ENCODE measurements at places on chromosomes 1 and 21.

DNA sequence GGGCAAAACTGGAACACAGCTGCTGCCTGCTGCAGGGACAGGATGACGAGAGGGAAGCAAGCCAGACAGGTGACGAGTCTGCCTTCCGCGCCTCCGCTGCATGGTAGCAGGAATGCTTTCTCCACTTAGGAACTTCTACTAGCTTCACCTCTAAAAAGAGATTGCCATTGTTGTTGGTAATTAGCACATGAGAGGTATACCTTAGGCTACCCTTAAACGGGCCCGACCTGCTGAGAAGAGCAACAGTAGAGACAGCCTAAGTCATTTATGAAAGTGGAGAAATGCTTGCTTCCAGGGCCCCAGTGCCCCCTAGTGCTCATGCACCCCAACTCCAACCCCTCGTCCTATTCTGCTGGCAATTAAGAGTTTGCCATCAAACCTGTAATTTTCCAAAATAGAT lies 96.9 kb upstream of the AKT3 start:
- DNase-seq = no peak

DNA sequence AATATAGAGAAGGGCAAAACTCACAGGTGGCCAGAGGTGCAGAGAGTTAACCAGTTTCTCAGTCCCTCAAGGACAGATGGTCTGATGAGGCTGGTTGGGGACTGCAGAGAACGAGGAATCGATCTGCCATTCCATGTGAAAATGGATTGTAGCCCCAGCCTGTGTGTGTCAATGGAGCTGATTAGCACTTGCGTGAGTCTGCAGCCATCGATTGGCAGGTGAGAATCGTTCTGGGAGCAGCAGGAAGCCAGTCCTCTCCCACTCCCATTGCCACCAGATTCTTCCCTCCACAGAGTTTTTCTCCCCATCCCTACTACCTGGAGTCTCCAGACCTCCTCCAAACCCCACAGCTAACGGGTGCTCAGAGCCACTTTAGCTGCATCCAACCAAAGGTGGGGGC lies 18.3 kb upstream of the PSMB2 start:
- DNase-seq = no peak

GRCh38 chr1:189350983-189351616 lies 1126.6 kb downstream of the BRINP3 start:
- no peak for DNase-seq

- DNase-seq = no peak
Measured at GRCh38 chr1:198246337-198246736, 89.5 kb downstream of the NEK7 start.

GRCh38 chr1:210446479-210446878 lies 117.8 kb downstream of the HHAT start:
- DNase-seq = peak; percentile 20

GRCh38 chr21:42156690-42157605 lies 62.0 kb upstream of the ABCG1 start:
- no peak for DNase-seq

DNA sequence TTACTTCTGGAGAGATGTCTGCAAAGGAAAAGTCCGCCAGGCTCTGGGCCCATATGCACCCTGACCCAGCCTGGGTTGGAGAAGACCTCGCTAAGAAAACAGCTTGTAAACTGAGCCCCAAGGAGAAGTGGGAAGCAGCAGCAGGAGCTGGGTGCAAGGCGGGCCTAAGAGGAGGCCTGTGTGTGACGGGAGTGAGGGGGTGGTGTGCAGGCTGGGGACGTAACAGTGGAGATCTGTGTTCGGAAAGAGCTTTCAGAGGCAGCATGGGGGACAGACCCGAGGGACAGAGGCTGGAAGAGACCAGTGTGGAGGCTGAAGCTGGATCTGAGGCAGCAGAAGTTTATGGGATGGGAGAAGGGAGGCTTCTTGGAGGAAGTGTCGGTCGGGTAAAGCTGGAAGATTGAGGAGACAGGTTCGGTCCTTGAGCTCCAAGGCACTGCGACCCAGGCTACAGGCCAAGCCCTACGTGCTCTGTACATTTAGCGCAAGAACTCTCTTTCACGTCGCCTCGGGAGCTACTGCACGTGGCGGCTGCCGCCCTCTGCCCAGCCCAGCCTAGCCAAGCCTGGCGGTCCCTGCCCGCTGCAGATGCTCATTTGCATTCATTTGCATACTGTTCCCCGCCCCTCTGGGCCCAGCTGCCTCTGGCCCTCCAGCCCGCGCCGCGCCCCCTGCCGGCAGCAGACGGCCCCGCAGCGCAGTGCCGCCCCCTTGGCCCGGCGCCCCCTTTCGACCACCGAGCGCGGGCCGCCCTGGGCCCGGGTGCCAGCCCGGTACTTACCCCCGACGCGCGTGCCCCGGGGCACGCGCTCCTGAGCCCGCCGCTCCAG lies 6.3 kb downstream of the HPCA start:
- DNase-seq = no peak

GRCh38 chr1:34619256-34619655 lies 135.6 kb upstream of the GJB5 start:
- DNase-seq = no peak

DNA sequence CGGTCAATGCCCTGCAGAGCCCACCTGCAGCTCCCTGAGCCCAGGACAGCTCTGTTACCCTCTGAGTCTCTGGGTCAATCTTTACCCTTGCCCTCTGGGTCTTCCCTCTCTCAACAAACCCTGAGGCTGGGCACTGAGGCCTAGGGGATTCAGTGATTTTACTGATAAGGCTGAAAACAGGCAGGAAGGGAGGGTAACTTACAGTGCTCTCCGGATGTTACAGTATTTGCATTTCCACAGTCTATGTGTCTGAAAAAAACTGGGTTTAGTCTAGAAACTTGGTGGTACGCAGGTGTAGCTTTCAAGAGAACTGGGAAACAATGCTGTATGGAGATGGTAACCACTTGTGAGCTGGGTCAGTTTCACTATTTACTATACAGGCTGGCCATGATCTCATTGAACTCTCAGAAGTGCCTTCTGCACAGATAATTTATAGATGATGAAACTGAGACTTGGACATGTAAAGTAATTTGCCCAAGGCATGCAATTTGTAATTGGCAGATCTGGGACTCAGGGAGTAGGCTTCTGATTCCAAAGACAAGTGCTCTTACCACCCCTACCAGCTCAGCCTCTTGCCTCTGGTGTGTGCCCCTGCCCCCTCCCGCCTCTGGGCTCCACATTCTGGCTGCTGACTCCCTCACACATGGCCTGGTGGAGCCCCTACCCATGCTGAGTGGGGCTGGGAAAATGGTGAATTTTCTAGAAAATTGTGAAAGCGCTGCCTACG lies 48.8 kb downstream of the TENT5C start:
- DNase-seq = no peak

GRCh38 chr21:25487046-25487594 lies 120.2 kb downstream of the MRPL39 start:
- no peak for DNase-seq

GRCh38 chr1:9758559-9759121 lies 65.1 kb downstream of the CLSTN1 start:
- no peak for DNase-seq

DNA sequence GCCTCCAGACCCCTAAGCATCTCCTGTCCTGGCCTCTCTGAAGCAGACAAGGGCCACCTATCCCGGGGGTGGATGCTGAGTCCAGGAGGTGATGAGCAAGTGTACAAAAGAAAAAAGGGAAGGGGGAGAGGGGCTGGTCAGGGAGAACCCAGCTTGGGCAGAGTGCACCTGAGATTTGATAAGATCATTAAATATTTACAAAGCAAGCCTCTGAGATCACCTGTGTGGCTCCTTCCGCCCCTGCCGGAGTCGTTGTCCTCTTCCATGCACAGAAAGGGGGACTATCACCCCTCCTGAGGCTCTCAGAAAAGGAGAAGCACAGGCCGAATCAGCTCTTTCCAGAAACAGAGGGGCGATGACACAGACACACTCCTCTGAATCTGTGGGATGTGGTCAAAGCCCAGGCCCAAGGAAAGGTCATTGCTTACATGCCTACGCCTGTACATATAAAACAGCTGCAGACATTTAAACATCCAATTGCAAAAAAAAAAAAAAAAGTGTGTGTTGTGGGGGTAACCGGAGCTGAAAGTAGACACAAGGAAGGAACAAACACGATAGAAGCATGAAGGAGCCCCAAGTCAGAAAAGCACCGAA lies 30.9 kb downstream of the PRSS38 start:
- DNase-seq = no peak

GRCh38 chr1:11600836-11601235 lies 53.4 kb downstream of the FBXO2 start:
- no peak for DNase-seq

DNA sequence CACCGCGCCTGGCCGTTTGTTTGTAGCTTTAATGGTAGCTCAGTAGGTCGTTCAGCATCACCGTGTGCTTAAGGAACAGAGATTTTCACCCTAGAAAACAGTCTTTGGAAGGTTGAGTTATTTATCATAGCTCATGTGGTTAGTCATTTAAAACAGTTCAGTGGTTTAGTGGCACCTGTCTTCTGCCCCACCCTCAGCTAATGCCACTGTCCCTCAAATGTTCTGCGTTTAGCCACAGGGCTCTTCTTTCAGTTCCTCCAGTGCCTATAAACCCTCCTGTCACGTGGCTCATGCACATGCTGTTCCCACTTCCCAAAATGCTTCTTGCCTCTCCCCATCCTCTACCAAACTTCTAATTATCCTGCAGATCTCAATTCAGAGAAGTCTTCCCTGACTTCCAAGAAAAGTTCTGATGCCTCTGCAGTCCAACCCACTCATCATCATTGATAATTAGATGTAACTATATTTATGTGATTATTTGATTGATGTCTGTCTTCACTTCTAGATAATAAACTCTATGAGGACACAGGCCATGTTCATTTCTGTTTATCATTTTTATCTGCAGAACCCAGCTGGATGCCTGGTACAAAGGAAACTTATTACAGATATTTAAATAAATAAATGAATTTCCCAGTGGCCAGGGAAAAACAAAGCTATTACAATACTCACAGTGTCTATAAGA lies 14.4 kb upstream of the DIPK1A start:
- no peak for DNase-seq

DNA sequence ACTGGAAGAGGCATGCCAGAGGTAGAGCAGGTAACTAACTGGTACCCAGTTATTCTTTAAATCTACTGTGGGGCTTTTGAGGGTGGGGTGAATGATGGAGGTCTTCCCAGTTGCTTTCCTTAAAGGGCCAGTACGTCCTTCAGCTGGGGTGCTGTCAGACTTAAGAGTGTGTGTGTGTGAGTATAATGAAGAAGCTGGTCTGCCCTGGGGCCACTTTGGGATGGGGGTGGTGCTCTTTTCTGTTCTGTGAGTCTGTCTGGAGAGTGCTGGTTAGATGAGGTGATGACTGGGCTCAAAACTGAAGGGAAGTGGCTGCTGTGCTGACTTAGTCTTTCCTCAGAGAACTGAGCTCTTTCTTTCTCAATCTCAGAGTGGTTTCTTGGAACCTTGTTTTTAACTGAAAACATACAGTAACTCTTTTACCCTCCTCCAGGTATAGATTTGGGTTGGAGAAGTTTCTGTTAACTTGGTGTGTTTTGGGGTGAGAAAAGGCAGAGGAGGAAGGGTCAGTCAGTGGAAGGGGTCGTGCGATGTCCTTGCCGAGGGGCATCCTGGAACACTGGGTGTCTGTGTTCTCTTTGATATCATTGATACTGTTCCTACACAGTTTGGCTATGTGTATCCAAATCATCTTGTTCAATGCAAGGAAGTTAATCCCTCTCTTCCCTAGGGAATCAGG lies 746 bp downstream of the MACF1 start:
- peak; percentile 47 for DNase-seq

- no peak for DNase-seq
Measured at GRCh38 chr1:110457206-110457605, 6.3 kb downstream of the PROK1 start.

- no peak for DNase-seq
Measured at GRCh38 chr1:204266504-204267034, 52.8 kb upstream of the GOLT1A start.

- DNase-seq = no peak
Measured at GRCh38 chr1:192261476-192261875, 55.3 kb upstream of the RGS21 start.

GRCh38 chr1:41662765-41663437 lies 178.4 kb upstream of the EDN2 start:
- DNase-seq = no peak

DNA sequence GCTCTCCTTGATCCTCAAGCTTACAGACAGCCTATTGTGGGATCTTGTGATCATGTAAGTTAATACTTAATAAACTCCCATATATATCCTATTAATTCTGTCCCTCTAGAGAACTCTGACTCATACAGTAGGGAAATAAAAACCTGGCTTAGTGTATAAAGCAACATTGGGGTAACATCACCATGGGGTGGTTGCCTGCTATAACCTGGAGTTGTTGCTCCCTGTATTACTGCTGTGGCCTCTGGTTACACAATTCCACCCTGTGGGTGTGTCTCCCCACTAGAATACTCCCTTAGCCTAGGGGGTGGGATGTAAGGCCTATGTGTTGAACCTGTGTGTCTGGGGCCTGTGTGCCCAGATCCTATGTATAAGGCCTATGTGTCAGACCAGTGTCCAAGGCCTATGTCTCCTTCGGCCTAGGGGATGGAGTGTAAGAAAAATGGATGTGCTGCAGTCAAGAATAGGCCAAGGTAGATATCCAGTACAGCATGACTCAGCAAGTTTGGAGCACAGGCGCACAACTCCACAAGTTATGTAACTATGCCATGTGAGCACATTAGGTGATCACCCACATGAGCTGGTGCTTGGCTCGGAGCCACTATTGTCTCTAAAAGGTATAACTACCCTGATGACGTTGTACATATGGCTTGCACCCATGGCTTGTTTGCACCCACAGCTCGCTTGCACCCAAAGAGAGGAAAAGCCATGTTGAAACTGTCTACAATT lies 96.8 kb upstream of the C1orf21 start:
- no peak for DNase-seq

DNA sequence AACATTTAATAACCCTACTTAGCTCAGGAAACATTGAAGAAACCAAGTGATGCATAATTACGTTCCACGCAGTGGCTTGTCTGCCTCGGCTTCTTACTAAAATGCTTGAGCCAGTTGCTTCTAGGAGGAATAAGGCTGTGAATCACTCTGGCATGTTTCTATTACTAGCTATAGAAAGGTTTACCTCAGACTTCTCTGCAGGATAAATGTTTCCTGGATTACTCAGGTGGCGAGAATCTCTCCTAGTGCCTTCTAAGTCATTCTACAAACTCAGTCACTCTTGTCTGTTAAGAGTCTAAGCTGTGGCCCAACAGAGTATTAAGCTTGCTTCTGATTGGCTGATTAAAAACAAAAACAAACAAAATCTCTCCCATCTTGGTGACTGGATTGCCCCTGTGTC lies 92.0 kb upstream of the RALGPS2 start:
- DNase-seq = no peak

Data from SIG-M5 (cell line).